NCI-H774 (cell line): ENCODE measurements at places on chromosomes 12 and 14.

DNA sequence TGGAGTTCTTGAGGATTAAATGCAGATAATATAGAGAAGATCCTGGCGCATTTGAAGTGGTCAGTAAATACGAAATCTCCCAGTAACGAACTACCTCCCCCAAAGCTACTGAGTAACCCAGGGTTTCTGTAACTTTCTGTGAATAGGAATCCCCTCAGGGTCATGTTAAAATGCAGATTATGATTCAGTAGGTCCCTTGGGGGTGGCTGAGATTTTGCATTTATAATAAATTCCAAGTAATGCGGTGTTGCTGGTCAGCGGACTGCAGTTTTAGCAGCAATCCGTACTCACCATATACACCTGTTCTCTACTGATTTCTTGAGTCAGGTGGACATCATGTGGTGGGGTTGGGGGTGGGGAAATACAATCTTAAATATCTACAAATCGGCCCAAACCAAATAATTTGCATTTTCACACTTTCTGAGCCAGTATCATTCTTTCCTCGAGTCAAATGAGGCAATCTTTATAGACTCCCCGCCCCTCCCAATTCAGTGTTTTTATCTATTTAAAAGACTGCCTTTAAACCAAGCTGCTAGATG is 868 bp downstream of the SPATA7 start:
- DNase-seq = no peak

DNA sequence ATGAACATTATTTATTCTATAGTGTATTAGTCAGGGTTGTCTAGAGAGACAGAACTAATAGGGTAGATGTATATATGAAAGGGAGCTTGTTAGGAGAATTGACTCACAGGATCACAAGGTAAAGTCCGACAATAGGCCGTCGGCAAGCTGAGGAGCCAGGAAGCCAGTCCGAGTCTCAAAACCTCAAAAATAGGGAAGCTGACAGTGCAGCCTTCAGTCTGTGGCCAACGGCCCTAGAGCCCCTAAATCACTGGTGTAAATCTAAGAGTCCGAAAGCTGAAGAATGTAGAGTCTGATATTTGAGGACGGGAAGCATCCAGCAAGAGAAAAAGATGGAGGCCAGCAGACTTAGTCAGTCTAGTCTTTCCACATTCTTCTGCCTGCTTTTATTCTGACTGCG is 912.2 kb downstream of the FLRT2 start:
- DNase-seq = no peak

- no peak for DNase-seq
Observed at GRCh38 chr14:50859296-50859624, 12.6 kb upstream of the ABHD12B start.

- no peak for DNase-seq
Observed at GRCh38 chr12:56104815-56105608, 653 bp downstream of the PA2G4 start.

- no peak for DNase-seq
Observed at GRCh38 chr12:113863455-113863845, 102.7 kb downstream of the RBM19 start.

DNA sequence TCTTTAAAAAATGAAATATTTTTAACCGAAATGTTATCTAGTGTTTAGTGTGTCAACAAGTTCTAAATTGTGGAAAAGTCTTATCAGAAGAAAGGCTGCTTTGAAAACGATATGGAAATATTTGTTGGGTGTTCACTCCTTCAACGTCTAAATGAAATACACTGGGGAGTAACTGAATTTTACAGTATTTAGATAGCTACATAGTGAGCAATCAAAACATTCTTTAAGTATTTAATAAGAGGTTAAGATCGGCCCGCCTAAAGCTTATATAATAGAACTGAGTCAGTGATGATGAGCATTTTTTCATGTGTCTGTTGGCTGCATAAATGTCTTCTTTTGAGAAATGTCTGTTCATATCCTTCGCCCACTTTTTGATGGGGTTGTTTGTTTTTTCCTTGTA is 228.3 kb downstream of the RAD51B start:
- no peak for DNase-seq

DNA sequence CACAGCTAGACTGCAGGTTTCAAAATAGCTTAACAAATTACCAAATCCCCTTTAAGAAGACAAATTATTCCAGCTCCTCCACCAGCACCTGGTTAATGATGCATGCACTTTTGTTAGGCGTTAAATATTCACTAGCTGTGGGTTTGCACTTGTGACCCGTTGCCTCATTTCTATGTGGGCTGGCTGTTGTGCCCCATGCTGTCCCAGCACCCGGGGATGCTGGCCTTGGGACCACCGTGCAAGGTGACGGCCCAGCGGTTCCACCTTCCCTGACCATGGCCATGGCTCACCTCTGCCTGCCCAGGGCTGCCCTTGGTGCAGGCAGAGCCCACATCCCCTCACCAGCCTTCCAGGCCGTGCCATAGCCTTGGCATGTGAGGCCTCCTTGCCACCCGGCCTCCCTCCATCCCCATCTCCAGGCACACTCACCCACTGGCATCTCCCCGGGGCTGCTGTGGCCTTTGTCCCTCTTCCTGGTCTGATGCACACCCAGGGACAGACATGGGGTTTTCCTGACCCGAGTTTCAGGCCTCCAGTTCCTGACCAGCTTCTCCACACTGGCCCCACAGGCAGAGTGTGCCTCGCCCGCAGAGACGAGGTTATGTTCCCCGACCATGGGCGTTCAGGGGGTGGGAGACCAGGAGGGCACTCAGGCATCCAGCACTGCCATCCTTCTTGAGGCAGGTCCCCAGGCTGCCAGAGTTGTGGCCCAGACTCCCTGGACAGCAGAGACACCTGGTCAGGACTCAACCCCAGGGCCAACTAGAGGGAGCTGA is 20.3 kb upstream of the C14orf180 start:
- DNase-seq = no peak

DNA sequence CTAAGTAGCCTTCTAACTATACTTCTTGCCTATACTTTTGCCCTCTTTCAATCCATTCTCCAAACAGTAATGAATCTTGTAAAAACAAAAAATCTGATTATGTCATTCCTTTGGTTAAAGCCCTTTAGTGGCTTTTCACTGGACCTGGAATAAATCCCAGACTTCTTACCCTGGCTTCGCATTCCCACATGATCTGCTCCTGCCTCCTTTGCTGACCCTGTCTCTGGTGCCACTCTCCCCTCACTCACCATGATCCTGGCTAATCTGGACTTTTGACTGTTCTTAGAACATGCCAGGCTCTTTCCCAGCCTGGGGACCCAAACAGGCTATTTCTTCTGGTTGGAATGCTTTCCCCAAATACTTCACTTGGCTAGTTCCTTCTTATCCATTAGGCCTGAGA is 7.9 kb downstream of the MIA2 start:
- no peak for DNase-seq

- DNase-seq = no peak
Observed at GRCh38 chr14:75803765-75804164, 142.7 kb downstream of the TTLL5 start.

- no peak for DNase-seq
Observed at GRCh38 chr12:80707126-80707829, at the start of gene MYF6. MYF6 (plus strand) TSS chr12:80707634; CDS start chr12:80707720, 86 bp downstream.

- no peak for DNase-seq
Observed at GRCh38 chr12:111412007-111412829, 6.5 kb downstream of the SH2B3 start.

- peak; percentile 31 for DNase-seq
Observed at GRCh38 chr14:94386085-94387031, 2.0 kb downstream of the SERPINA1 start.

DNA sequence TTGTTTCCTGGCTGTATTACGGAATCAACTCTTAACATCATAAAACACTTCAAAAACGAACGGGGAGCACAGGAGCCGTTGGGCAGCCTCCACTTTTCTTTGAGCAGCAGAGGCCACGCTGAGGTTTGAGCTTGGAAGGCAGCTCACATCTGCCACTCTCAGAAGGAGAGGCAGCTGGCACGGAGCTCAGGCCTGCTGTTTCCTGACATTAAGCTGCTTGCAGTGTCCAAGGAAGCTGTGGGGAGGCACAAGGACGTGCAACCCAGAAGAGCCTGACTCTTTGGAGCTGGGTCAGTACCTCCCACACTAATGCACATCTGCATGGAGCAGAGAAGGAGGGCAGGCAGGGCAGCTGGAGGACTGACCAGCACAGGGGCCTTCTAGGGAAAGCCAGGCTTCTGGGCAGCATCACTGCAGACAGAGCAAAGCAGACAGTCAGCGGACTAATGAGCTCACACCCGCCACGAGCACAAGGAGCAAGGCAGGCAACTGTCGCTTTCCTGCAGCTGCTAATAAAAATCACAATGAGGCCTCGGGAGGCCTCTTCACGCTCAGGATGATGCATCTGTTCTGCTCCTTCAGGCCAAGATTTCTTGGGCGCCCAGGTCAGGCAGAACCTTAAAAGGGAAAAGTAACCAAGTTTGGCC is 211.1 kb downstream of the GLT1D1 start:
- DNase-seq = no peak

GRCh38 chr12:23493672-23494071 is 455.8 kb downstream of the SOX5 start:
- no peak for DNase-seq

- no peak for DNase-seq
Observed at GRCh38 chr12:65891987-65892481, 67.8 kb downstream of the HMGA2 start.

DNA sequence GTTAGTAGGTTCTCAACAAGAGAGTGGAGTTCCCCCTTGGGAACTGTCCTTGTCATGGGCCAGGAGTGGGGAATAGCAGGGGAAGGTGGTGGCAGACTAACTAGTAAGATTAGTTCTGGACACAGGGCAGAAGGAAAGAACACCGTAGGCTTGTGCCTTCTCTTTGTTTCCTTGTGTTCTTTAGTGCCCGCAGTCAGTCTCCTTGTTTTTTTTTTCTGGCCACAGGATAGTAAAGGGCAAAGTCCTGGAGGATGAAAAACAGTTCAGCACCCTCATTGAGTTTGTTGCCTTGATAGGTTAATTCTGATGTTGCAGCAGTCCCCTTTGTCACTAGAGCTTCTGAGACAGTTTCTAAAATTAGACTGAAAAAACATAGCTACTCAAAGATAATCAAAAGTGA is 8.4 kb downstream of the PEX5 start:
- DNase-seq = no peak

GRCh38 chr12:119699199-119699760 is 31.3 kb downstream of the PRKAB1 start:
- no peak for DNase-seq

- DNase-seq = peak; percentile 48
Observed at GRCh38 chr12:90854136-90854689, 100.8 kb downstream of the CCER1 start.

DNA sequence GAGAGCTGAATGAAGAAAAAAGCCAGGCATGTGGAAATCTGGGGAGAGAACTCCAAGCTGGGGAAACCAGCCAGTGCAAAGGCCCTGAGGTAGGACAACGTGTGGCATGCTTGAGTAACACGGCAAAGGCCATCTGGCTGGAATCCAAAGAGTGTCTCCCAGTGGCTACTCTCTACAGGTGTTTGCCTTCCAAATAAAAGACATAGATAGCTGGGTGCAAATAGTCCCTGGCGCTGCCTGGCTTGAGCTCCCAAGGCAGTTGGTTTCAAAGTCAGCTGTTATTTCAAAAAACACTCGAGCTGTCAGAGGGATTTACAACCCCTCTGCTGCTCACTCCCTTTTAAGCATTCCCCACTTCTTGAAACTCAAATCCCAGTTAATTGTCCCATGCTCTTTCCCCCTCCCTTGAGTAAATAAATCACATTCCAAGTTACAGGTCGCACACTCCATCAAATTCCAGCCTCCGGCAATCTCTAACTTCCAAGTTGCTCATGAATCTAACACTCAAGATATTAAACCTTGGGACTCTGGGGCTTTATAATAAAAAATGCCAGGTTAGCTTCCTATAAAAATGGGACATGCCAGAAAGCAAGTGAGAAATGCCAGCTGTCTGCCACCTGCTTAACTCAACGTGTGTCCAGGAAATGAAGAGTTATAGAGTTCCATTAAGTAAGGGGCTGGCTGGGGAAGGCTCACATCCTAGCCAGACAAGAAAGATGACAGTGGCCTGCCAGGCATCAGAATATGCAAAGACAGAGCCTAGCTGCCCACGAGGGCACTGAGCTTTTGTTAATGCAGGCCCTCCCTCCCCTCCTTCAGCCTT is 133.6 kb upstream of the NOS1 start:
- peak; percentile 76 for DNase-seq

DNA sequence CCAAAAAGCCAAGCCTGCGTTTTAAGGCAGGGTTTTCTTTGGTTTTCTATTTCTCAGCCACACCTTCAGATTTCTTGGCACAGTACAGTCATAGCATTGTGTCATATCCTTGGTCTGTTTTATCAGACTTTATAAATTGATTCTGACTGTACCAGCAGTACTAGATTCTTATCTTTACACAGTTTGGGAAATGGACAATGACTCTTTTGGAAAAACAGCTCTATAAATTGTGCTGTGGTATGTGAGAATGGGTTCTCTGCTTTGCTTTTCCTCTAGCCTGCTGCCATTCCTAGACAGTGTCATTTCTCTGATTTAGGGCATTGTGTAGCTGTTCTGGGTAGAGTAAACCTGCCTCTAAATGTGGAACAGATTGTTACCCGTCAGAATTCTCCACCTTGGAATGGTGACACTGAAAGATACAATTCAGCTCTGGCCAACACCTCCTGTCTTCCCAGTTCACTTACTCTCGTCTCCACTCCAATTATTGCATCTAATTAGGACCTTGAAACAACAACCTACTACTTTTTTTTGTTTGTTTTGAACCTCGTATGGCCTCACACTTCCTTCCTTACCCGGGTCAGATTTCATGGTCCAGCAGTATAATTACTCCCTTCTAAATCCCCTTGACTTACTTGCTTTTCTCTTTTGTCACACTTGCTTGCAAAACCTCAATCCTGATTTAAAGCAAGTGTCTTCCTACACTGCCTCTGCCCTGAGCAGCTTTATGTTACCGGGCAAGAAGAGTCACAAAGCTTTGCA is 226.3 kb downstream of the ERC1 start:
- no peak for DNase-seq

DNA sequence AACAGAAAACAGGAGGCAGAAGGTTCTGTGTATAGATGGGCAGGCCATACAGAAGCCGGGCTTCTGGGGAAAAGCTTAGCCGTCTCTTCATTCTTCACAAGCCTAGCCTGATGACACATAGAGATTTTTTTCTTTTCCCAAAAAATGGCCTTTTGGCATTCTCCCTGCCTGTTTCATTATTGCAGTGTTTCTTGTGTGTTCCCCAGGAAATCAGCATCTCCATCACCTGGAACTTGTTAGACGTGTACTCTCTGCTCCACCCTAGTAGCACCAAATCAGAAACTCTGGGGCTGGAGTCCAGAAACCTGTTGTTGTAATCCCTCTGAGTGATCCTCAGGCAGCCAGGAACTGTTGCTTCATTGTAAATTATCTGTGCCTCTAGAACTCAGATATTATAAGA is 388.1 kb downstream of the CCDC91 start:
- no peak for DNase-seq

DNA sequence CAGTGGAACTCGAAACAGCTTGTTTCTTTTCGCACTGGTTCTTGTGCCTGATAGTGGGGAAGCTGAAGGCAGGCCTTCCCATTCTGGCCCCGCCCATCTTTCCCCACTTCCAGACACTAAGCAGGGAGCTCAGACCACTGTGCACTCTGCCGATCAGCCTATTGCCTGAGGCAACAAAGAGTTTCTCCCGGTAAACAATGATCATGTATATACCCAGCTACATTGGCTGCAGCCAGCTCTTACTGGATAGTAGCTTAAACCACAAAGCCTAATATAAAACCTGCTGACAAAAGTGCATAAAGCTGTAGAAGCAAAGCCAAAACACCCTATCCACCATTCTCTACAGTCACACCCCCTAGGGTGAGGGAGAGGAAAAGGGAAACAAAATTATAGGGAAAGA is 24.7 kb upstream of the GLIPR1 start:
- DNase-seq = no peak

GRCh38 chr12:125023065-125023464 is 29.6 kb downstream of the BRI3BP start:
- no peak for DNase-seq
